ENCODE measurements at places on chromosomes 5 and 9.

- no peak for DNase-seq
These were observed 106.4 kb downstream of the ERCC6L2 start for GRCh38 chr9:95981761-95982390.

GRCh38 chr9:85536076-85536475, 205.7 kb downstream of the AGTPBP1 start:
- DNase-seq, result no peak

DNA sequence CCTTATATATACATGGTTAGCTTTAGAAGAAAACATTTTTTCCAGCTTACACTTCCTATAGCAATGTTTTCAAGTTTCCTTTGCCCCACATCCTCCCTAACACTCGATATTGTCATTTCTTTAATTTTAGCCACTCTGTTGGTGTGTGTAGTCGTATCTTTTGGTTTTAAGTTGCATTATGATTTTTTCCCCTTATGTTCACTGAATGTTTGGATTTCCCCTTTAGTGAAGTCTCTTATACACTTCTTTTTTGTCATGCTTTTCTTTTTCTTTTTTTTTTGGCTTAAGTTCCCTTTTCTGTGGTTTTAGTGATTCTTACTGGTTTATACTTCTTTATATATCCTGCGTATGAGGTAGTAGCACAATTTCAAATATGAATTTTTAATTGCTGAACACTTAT, 58.8 kb downstream of the KDM4C start:
- no peak for DNase-seq

DNA sequence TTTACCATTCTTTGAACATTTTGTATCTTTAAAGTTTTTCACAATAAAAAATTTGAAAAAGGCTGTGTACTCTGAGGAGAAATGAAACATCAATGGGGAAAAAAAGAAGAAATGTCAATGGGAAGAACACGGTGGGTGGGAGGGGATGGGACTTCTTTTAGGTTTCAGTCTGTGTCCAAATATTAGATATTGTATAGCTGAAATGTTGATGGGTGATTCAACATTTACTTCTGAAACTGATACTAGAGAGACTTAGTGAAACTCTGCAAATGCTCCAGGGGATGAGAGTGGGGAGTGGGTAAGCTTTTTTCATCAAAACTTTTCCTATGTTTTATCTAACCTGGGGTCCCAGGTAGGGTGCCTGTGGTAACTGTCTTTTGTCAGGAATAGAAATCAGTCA, 311.9 kb downstream of the MAN2A1 start:
- DNase-seq, result no peak

- DNase-seq, result no peak
These were observed 22.5 kb downstream of the AQP7 start for GRCh38 chr9:33379666-33380389.

DNA sequence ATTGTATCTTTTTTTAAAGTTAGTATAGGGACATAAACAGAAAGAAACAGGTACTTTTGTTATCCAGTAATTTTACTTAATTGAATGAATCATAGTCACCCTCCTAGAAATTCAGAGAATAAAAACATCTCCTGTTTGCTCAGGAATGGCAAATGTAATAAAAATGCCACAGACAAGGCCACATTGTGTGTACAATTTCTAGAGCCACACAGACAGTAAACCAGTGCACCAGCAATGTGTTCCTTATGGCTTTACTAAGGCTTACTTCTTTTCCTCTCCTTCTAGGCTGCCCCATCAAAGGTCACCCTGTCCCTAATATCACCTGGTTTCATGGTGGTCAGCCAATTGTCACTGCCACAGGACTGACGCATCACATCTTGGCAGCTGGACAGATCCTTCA, 145.5 kb downstream of the SAXO1 start:
- no peak for DNase-seq

- DNase-seq, result no peak
These were observed 93.2 kb downstream of the FNBP1 start for GRCh38 chr9:129949821-129950220.

GRCh38 chr5:170219615-170220014, 13.2 kb upstream of the C5orf58 start:
- no peak for DNase-seq

DNA sequence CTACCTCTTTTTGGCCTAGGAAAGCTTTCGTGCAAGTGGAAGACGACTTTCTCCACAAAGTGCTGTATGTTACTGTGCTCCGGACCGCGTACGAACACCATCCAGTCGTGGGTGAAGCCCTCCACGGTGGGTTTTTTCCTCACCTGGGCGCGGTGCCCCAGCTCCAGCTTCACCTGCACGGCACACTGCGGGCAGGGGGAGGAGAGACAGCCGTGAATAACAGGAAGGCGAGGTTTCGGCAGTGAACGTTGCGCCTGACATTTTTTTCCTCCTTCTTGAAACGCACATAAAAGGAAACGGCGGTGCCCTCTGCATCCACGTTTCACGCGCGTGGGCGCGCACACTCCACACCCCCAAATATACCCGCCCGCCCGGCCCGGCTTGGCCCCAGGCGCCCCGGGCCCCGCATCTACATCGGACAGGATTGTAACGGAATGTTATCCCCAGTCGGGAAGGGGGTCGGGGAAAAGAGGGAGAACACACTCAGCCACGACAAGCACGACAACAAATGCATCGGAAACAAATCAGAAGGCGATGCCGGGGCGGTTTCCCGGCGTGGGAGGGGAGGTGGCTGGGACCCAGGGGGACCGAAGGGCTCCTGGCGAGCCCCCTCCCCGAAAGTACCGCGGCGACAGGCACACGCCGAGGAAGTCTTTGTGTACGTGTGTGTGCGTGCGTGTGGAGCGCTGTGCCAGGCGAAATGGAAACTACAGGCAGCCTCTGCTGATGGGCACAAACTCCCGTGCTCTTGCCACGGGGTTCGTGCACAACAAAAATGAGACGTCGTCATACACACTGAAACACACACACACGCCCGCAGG, 1.4 kb downstream of the MLLT3 start:
- DNase-seq, result no peak

DNA sequence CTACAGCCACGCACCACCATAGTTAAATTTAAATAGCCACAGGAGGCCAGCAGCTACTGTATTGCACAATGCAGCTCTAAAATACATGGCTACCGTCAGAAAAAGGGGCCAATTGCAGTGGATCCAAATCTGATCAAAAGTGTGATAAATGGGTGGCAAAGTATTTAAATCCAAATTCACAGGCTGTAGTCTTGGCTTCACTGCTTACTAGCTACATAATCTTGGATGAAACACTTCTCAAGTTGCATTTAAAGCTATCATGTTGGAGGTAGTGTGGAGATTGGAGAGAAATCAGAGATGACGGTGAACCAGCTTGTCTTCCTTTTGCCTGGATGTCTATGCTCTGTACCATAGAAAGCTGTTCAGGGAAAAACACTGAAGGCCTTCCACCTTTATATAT, 24.0 kb upstream of the SLC44A1 start:
- no peak for DNase-seq

DNA sequence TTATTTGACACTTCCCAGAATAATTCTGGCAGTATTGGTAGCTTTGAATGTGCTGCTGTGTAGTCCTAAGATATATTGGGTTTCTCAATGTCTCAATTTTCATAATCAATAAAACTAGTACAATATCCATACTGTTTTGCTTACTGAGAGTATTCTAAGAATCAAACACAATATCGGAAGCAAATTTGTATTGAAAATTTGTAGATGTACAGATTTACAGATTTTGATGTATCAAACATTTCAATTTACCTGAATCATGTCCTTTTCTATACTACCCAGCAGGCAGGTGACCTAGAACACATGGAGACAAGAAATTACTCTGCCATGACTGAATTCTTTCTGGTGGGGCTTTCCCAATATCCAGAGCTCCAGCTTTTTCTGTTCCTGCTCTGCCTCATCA, at the start of gene OR13D1:
Gene OR13D1, plus strand, starts transcription at position 301 of the 400 bp plus-strand sequence. Its CDS starts 0 bp downstream, at position 301.
- no peak for DNase-seq

DNA sequence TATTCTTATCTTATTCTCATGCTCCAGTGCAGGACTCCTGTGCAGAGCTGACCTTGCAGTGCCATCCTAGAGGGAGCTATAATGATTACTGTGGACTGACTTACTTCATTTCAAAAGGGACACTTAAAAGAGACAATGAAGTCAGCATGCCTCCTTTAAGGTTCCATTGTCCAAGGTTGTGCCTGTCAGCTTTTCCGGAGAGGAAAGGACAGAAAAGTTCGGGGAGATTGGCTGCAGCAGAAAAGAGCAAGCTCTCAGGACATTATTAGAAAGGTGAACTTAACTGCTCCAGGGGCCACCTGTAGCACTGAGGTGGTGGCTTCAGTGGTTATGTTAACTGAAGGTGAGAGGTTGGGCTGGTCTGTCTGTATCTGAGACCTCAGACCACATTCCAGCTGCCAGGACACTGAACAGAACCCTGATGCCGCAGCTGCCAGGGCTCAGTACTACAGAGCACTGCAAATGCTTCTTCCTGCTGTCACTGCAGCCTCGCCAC, 112.9 kb downstream of the ST8SIA4 start:
- DNase-seq, result no peak

- no peak for DNase-seq
These were observed 708.1 kb upstream of the RGMB start for GRCh38 chr5:98065261-98065909.
